ENCODE measurements at places on chromosomes 3 and 15.
A peak's percentile ranks its signal among the peaks of the same experiment; 100 is the strongest.

- no peak for DNase-seq
These were observed 111.2 kb downstream of the MYO5A start for GRCh38 chr15:52417521-52417920.

GRCh38 chr3:185200639-185201038 lies 47.8 kb upstream of the C3orf70 start:
- no peak for DNase-seq

DNA sequence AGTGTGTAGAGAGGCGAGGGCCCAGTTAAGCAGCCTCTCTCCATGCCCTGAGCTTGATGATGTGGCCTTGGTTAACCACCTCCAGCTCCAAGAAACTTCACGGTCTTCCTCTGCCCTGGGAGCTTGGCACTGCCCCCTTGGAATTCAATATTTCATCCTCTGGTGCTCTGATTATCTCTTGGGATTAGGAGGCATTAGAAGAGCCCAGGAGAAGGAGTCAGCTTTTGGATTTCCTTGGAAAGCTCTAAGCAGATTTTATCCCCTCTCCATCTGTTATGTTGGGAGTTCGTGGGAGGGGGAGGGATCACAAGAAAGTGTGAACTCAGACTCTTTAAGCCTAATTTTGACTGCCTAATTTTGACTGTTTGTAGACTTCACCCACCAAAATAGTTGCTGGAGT lies 132.7 kb upstream of the AGBL1 start:
- no peak for DNase-seq

GRCh38 chr3:100120012-100120411 lies 5.7 kb upstream of the FILIP1L start:
- DNase-seq: no peak

DNA sequence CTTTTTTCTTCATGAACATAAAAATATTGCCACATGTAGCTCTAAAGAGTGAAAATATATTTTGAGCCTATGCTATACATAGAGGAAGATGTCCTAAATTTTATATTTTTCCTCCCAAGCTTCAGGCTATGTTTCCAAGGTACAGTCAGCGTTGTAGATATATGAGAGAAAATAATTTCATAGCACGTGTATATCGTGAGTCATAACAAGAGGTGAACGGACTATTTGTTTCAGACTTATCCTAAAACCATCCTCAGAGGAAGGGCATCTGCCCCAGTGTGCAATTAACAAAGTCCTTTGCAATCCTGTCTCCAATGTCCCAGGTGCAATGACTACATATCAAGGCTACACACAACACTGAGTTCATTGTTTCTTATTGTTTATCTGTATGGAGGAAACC lies 177.3 kb upstream of the ARRDC4 start:
- DNase-seq: no peak

GRCh38 chr15:48041454-48041853 lies 79.3 kb upstream of the SLC24A5 start:
- DNase-seq: no peak

GRCh38 chr3:144772372-144772771 lies 800.7 kb downstream of the DIPK2A start:
- DNase-seq: no peak

DNA sequence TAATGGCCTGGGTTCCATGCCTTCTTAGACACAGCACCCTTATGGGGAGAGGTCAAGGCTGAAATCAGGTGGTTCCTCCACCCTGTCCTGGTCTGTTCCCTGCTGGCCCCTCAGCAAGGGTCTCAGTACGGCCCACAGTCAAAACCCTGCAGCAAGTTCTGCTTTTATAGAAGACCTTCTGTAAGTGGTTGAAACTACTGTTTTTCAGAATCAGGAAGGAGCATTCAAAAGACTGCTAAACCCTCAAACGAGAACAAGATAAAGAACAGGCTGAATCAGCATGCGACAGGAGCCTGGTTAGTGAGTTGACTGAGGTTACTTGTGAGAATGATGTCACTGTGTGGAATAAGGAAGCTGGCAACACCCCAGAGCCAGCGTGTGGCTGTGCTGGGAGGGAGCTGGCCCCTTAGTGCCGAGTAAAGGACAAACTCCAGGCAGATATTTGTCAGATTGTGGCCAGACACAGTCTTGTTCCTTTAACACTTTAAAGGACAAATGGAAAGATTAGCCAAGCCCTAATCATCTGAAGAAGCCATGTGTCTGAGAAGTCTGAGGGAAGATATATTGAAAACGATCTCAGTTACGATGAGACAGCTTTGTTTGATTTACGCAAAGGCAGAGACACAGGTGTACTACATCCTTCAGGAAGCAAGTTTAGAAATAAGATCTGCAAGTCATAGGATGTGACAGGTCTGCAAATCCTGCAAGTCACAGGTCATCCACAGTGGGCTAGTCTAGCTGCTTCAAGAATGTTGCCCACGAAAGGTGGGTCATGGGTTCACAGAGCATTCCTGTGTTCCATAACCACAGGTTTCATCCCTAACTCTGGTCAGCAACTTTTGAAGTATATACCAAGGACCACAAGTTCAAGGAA lies 54.0 kb downstream of the B3GNT5 start:
- DNase-seq: peak; percentile 26

DNA sequence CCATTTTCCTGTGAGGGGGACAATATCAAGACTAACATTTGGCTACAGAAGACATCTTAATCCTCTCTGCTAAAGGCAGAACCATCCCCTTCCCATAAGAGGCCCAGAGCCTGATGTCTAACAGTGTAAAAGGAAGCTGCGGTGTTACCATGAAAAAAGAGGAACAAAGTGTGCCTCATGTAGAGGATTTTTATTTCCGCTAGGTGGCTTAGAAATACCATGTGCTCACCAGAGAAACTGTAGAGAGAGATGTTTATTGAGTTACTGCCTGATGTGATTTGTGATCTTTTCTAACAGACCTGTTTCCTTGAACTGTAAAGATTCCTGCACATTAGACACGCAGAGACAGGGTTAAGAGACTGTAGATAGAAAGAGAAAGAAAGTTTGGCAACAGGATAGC lies 22.0 kb downstream of the OR5H15 start:
- DNase-seq: no peak

- no peak for DNase-seq
These were observed 107.4 kb upstream of the MLF1 start for GRCh38 chr3:158463556-158463955.

- no peak for DNase-seq
These were observed 112.4 kb upstream of the TLE3 start for GRCh38 chr15:70210076-70210475.

- no peak for DNase-seq
These were observed 1.4 kb upstream of the TNFSF10 start for GRCh38 chr3:172524611-172525010.

GRCh38 chr3:194176274-194176991 lies 40.5 kb downstream of the HES1 start:
- DNase-seq: no peak

DNA sequence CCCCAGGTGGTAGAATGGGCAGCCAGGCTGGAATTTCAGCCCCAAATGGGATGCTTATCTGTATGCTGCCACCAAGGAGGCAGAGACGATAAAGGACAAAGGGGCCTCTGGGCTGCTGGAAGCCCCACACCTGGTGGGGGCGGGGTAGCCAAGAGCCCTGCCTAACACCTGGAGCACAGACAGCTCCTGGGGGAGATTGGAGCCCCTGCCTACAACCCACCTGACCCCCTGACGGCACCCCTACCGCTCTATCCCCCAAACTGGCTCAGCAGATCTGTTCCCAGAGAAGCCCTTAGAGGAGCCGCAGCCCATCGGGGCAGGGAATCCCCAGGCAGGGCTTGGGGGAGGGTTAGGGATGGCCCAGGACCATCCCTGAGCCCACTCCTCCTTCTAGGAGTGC lies 15.8 kb upstream of the SEMA3F start:
- DNase-seq: no peak

DNA sequence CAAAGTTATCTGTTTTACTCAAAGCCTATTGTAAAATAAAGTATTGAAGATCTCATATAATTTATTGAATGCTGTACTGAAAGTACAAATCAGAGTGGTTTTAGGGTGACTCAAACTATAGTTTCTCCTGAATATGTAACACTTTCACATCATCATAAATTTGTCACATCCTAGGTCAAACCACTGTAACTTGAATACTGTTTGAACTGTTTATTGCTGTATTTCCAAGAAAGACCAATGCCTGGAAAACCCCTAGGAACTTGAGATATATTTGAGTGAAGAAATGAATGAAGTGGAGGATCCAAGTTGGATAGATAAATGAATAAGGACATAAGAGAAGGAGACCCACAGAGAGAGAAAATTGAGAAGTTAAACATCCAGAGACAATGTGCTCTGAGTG lies 348.2 kb downstream of the GRM7 start:
- no peak for DNase-seq

- no peak for DNase-seq
These were observed 343.7 kb downstream of the ERC2 start for GRCh38 chr3:56124546-56124945.

- no peak for DNase-seq
These were observed 47.4 kb downstream of the ZNF717 start for GRCh38 chr3:75737831-75738493.

DNA sequence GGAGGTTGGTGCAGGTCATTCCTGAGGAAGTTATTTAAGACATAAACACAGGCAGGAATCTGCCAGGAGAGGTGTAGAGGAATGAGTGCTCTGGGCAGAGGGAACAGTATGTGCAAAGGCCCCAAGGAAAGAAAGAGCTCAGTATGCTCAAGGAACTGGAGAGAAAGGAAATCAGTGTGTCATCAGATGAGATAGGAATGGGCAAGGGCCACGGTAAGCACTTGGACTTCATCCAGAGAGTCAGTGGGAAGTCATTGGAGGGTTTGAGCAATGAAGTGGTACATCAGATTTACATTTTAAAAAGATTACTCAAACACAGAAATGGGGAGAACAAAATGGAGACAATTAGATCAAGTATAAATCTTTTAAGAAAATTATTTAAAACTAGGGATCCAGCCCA lies 272.2 kb downstream of the ADAMTSL3 start:
- DNase-seq: no peak

DNA sequence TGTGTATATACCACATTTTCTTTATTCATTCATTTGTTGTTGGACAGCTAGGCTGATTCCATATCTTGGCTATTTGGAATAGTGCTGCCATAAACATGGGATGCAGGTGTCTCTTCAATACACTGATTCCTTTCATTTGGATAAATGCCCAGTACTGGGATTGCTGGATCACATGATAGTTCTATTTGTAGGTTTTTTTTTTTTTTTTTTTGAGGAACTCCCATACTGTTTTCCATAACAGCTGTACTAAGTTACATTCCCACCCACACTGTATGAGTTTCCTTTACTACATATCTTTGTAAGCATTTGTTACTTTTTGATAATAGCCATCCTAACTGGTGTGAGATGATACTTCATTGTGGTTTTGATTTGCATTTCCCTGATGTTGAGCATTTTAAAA lies 437.7 kb downstream of the DIPK2A start:
- DNase-seq: no peak

DNA sequence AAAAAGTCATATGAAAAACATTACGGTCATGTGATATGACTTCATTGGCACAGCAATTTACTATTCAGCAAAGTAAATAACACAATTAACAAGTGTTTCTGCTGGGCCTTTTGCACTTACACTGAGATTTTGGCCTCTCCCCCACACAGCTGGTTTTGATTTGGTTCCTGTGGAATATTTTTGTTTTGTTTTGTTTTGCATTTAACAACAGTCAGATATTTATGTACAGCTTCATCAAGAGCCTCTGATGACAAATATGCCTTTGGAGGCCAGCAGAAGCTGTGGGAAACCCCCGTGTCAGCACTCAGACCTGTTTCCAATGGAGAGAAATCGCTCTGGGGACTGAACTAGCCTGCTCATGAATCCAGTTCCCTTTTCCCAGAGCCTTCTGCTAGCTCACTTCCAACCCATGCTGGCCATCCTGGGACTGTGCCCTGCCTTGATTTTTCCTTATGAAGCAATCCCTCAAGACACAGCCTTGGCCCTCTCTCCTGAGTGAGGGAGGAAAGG lies 161.9 kb downstream of the ATG7 start:
- DNase-seq: no peak

DNA sequence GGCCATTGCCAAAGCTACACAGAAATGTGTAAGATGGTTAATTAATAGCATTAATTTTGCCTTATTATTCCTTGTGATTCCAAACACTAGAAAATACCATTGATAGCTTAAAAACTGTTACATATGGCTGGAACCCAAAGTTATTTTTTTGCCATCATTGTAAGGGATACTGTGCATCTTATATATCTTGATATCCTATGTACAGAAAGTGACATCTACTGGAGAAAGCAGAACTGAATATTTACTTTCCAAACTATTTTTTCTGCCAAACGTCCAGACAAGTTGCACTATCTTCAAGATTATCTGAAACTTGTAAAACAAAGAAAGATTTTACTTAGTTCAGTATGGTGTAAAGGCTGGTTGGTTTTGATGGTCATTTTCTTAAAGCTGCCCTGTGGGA lies 33.3 kb upstream of the MEIS2 start:
- no peak for DNase-seq

GRCh38 chr3:97901313-97902248 lies 70.7 kb downstream of the RIOX2 start:
- DNase-seq: no peak

- DNase-seq: no peak
These were observed 318.0 kb upstream of the CTDSPL start for GRCh38 chr3:37543666-37544065.

DNA sequence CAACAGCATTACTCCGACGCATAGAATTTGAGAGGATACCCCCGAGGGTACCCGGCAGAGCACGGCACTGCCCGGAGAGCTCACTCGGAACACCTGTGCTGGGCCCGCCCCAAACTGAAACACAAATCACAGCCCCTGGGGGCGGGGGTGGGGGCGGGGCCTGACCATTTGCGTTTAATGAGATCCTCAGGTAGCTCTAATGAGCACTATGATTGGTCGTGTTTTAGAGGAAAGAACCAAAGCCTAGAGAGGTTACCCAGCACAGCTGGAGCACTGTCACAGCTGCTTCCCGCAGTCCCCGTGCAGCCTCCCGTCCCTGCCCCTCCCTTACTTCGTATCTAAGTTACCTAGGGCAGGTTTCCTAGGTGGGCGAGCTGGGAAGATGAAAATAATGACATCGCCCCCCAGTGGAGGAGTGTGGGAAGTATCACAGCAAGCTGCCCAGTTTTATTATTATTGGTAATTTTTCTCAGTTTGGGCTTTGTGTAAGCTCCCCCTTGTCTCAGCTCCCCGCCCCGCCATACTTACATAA lies 187.1 kb downstream of the PDE8A start:
- DNase-seq: peak; percentile 42

GRCh38 chr15:91857224-91857585 lies 3.7 kb downstream of the SLCO3A1 start:
- DNase-seq: no peak

DNA sequence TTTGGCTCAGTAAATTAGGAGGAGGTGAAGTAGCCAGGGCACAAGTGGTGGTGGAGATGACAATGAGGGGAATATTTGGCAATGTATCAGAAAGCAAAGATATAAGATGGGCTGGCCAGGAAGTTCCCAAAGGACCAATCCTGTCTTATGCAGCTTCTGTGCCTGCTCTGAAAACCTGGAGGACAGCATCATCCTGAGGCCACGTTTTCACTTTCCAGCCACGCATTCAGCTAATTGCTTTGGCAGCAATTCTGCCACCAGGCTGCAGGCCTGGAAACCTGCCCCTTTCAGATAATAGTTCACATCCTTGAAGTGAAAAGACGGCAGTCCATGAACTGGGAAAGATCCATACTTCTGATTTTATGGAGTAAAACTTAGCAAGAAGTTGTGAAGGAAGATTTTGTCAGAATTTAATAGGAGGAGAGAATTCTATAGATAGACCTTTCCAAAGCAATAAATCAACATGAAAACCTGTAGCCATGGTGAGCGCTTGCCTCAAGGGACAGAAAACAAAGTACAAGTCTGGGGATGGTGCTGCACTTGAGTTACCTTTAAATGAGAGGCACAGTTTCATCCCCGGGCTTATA lies 682.5 kb downstream of the GRM7 start:
- DNase-seq: no peak

- no peak for DNase-seq
These were observed 377.8 kb downstream of the KCNH8 start for GRCh38 chr3:19526071-19526470.
